CD4-positive, alpha-beta T cell treated with Interleukin-6 for 4 hours (primary cell): ENCODE measurements at places on chromosomes 12 and 14.

DNA sequence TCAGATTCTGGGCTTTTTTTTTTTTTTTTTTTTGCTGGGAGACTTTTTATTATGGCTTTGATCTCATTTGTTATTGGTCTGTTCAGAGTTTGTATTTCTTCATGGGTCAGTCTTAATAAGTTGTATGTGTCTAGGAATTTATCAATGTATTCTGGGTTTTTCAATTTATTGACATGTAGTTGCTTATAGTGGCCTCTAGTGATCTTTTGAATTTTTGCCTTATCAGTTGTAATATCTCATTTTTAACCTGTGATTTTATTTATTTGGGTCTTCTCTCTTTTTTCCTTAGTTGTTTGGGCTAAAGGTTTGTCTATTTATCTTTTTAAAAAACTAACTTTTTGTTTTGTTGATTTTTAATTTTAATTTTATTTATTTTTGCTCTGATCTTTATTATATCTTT lies 45.5 kb downstream of the NAA30 start:
- no peak for DNase-seq

DNA sequence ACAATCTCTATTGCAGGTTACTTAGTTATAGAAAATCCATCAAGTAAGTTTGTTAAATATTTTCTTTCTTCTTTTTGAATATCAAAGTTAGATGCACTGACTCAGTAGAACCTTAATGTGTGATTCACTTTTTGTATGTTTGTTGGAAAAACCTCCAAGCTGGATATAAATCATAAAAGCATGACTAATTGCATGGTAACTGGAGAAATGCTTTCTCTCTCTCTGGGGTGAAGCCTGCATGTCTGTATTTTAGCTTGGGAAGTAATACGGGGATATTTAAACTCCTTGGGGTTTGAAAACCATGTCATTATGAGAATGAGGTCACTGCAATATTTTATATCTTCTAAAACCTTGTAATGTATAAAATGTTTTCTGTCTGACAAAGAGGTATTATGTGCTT lies 58.6 kb upstream of the MYF6 start:
- no peak for DNase-seq

- no peak for DNase-seq
Observed at GRCh38 chr12:46808955-46809697, 16.7 kb downstream of the SLC38A4 start.

DNA sequence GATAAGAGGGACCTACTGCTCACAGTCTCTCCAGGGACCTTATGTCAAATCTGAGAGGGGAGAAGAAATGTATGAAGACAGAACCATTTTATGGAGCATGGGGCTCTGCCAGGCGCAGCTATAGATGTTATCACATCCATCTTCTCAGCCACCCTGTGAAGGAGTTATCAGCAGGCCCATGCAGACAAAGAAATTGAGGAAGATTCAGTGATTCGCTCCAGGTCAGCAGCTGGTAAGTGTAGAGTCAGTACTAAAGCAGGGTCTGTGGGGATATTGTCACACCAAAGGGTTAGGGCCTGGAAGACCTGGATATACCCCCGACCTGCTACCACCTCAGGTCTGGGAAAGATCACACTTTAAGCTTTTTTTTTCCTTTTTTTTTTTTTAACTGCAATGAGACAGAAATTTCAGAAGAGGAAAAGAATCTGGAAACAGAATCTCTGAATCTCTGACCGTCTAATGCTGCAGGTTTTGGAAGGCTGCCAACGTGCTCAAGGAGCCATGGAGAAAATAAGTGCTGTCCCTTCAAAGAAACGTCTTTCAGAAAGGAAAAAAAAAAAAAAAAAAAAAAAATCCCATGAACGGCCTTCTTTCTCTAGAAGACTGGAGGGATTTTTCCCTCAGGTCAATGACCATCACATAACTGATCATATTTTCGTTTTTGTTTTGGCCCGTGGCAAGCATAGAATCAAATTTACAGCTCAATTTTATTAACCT lies 73.3 kb upstream of the PLEKHG7 start:
- no peak for DNase-seq

GRCh38 chr12:2341051-2341751 lies 288.4 kb downstream of the CACNA1C start:
- no peak for DNase-seq

DNA sequence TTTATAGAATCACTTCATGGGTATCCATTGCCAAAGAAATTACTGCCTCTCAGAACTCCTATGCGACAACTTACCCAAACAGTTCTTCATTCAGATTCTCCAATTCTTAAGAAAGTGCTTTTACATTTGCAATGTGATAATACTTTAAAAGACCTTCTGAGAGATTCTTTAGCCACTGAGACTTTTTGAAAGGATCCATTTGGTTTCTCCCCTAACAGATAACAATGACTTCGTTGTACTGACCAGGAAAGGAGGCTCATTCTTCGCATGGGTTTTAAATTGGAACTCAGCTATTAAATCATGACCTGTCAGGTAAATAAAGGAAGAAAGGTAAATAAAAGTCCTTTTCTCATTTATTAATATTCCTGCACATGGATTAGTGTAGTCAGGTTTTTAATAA lies 14.8 kb downstream of the ITPR2 start:
- DNase-seq = no peak

GRCh38 chr14:50497351-50497750 lies 35.0 kb downstream of the MAP4K5 start:
- no peak for DNase-seq

GRCh38 chr12:80837342-80837978 lies 100.3 kb downstream of the LIN7A start:
- DNase-seq = no peak

DNA sequence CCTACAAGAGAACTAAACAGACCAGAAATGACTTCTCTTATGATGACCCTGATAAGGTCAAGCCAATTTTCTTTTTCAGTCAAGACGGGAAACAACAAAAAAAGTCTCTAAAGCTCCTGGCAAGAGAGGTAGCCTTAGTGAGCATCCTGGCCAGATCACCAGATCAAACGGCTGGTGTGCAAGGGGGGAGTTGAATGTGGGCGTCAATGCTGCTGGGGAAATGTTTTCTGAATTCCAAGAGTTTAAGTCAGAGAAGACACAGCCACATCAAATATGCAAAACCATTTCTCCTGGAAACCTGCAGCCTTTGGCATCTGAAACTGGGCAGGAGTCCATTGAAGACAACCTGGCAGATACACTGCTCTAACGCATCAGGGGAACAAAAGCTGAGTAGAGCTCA lies 16.0 kb upstream of the SELPLG start:
- DNase-seq = no peak

DNA sequence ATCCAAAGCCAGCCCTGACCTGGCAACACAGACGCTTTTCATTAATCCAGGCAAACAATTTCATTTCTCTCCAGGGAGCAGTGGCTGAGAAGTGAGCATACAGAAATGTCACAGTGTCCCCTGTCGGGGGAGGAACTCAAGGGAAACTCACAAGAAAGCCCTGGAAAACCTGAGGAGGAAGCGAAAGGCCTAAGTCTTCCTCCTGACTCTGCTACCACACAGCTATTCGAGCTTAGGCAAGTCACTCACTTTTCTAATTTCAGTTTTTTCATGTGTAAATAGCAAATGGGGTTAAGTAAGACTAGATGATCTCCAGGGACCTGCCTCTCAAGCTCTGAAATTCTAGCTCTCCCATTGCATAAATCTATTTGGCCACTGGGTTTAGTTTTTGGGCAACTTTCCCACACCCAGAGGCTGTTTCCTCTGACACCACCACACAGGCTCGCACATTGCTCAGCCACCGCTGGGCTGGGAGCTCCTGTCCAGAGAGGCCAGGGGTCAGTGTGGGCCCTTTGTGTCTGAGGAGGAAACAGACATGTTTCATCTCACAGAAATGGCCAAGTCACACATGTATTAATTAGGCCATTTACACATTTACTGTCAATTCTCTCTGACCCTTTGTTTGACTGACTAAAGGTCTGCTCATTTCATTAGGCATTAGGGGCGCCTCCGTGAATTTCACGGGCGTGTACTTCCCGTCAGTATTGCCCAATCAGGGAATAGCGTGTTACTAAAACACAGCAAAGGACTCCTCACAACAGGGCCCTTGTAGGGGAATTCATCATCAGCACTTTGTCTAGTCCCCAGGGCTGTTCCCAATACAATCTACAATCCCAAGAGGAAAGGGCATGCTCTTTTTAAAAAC lies 9.8 kb upstream of the PNMA1 start:
- DNase-seq = no peak

GRCh38 chr12:26054383-26054782 lies 70.5 kb downstream of the BHLHE41 start:
- no peak for DNase-seq

DNA sequence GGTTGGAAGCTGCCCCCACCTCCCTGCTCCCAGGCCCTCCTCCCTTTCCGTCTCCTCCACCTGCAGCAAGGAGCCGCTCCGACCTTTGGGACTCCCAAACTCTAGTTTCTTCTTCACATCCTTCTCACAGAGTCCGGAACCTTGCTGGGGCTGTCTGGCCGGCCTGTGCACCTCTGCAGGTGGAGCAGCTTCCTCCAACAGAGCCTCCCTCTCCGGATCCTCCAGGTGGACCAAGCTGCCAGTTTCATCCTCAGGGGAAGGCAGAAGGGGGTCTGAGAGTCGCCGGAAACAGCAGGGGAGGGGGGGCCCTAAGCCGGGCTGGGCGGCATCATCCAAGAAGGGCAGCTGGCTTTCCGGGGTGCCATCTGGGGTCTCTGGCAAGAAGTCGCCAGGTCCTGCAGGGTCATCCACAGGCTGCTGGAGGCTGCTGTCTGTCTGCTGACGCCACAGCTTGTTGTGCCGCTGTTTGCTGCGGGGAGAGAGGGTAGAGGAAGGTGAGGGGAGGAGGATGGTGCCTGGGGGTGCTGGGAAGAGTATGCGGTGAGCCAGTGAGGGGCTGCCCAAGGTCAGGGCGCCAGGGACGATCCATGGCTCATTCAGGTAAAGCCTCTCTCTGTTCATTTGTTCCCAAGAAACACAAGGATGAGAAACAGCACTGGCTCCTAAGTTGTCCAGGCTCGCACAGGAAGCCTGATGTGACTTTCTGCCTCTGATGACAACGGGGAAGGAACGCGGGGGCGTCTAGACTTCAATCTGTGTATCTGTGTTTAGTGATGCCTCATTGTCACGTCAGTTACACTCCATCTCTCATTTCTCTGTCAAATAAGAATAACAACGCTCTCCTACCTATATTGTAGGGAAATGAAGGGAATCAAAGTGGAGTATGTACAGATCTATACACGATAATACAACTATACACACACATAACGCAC lies 61.3 kb upstream of the CORO1C start:
- no peak for DNase-seq

DNA sequence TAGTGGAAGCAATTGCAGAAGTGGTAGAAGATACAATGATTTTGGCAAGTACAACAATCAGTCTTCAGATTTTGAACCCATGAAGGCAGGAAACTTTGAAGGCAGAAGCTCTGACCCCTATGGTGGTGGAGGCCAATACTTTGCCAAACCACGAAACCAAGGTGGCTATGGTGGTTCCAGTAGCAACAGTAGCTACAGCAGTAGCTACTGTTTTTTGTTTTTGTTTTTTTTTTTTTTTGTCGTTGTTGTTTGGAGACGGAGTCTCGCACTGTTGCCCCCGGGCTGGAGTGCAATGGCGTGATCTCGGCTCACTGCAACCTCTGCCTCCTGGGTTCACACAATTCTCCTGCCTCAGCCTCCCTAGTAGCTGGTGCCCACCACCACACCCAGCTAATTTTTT lies 47.4 kb downstream of the IFNG-AS1 start:
- no peak for DNase-seq

GRCh38 chr12:1655225-1655788 lies 26.3 kb downstream of the WNT5B start:
- DNase-seq = no peak

DNA sequence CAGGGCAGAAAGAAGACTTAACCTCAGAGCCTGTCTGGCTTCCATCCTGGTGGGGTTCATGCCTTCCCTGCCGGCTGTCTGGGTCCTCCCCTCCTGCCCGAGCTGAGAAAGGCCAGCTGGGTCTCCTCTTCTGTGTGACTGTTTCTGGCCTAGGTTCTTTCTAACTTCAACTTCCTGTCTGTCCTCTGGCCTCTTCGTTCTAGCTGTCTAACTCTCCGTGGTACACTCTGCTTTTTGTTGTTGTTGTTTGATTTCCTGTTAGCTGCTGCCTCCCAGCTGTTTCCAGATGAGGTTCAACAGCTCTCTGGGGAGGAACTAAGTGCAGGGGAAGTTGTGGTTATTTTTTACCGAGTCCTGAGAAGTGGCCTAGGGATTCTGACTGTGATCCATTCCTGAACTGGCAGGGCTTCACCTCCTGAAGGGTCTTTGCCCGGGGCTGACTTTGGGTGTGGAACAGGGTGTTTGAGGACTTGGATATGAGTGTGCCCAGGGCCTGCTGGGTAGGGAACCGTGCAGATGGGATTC lies 3.2 kb downstream of the MLXIP start:
- peak; percentile 62 for DNase-seq

GRCh38 chr14:92397953-92398564 lies 75.1 kb downstream of the SLC24A4 start:
- no peak for DNase-seq

- DNase-seq = no peak
Observed at GRCh38 chr12:132719141-132719953, 8.7 kb downstream of the PGAM5 start.

DNA sequence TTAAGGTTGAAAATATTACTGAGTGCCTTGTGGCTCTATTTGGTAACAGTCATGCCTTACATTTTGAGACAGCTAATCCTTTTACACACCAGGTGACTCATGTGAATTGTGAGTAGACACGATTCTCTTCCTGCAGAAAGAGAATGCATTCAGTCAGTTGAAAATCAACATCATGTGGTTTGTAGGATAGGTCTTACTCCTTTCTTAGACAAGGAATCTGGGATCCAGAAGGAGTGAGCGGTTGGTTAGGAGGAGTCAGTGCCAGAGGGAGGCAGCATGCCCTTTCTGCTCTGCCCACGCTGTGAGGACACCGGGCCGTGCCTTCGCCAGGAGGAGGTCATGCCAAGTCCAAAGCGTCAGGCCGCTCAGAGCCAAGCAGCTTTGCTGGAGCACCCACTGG lies 47.6 kb downstream of the TRAF3 start:
- DNase-seq = no peak

DNA sequence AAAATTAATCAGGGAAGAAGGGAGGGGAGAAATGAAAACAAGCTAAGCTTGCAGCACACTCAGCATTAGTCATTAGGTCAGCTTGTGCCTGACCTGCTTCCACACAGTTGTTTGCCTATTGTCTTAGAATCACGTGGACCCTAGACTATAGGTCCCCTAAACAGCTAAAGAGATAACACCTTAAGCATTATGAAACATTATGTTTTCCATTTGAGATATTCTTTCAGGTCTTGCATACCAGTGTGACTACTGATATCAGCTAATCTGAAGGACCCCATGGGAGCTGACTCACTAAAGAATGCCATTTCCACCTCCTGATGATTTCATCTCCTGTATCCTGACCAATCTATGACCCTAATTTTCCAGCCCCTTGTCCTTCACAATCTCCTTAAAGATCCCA lies 154.1 kb upstream of the FUT8 start:
- no peak for DNase-seq

- DNase-seq = no peak
Observed at GRCh38 chr12:130955238-130955816, 1.6 kb downstream of the ADGRD1 start.

- peak; percentile 68 for DNase-seq
Observed at GRCh38 chr14:65101631-65102440, 481 bp downstream of the MAX start.

GRCh38 chr14:96832351-96832750 lies 35.2 kb downstream of the VRK1 start:
- DNase-seq = no peak
